ENCODE measurements at places on chromosomes 3 and 15. TPM values are rescaled to one million over a fixed set of nuclear protein-coding genes. Genes with fewer than 3 reads are reported as not detected.

DNA sequence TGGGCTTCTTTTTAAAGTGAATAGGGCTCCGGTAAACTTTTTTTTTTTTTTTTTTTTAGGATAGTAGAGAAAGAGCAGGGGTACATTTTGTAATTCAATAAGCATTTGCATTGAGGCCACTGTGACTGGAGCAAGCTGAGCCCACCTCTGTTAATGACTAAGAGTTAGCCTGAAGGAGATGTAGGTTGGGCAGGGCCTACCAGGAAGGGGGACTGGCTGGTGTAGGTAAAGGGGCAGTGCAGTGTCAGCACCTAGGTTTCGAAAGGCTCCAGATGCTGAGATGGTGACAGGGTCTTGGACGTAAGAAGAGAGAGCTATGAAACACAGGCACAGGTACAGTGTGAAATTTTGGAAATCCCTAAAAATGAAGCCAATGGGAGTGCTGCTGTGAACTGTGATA is 30.7 kb downstream of the LPP start:
- H3K27me3 ChIP-seq: no peaks in the 10 kb centered on the region
- H3K27ac ChIP-seq: peak overlapping the region; percentile 89
- DNase-seq: no peak
- no peaks in the 10 kb centered on the region for H3K36me3 ChIP-seq

DNA sequence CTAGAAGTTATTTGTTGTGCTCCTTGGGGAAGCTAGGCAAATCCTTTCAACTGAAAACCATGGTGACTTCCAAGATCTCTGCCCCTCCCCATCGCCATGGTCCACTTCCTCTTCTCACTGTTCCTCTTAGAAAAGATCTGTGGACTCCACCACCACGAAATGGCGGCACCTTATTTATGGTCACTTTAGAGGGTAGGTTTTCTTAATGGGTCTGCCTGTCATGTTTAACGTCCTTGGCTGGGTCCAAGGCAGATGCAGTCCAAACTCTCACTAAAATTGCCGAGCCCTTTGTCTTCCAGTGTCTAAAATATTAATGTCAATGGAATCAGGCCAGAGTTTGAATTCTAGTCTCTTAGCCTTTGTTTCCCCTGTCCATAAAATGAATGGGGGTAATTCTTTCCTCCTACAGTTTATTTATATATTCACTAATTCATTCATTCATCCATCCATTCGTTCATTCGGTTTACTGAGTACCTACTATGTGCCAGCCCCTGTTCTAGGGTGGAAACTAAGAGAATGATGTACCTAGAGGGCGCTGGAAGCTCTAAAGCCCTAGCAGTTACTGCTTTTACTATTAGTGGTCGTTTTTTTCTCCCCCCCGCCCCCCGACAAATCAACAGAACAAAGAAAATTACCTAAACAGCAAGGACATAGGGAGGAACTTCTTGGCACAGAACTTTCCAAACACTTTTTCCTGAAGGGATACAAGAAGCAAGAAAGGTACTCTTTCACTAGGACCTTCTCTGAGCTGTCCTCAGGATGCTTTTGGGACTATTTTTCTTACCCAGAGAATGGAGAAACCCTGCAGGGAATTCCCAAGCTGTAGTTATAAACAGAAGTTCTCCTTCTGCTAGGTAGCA is 657 bp downstream of the PATL2 start:
- H3K4me3 ChIP-seq: peak overlapping the region; percentile 89
- peak; percentile 70 for DNase-seq
- peaks cover 6% of the 10 kb centered on the region for H3K36me3 ChIP-seq
- H3K27ac ChIP-seq: peak overlapping the region; percentile 99

GRCh38 chr3:12307136-12307535 is 18.3 kb downstream of the PPARG start:
- no peaks in the 10 kb centered on the region for H3K27me3 ChIP-seq
- no peaks in the 10 kb centered on the region for H3K4me1 ChIP-seq
- DNase-seq: no peak

DNA sequence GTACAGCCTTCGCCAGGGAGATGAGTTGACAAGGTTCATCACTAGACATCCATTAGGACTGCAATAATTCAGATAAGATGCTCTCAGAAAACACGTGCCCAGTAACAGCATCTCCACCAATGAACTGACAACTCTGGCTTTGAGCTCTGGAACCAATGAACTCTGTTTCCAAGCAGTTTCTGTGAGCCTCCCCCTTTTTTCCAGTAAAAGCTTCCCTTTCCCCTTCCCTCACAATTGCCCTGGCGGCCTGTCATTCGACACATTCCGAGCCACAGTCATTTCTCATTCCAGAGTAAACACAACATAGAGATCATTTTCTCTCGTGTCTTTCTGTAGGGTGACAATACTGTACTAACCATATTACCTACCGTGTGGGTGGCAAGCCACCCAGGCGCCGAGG is 3.6 kb downstream of the PLA2G4D start:
- no peak for DNase-seq
- H3K36me3 ChIP-seq: no peaks in the 10 kb centered on the region
- no peak overlapping the region for H3K4me3 ChIP-seq
- H3K27me3 ChIP-seq: no peaks in the 10 kb centered on the region
- no peak overlapping the region for H3K27ac ChIP-seq

The RAB6B gene
- 19.7 TPM for polyA plus RNA-seq

The EPM2AIP1 gene
- 1.2 TPM for polyA plus RNA-seq

- no peak for DNase-seq
- no peaks in the 10 kb centered on the region for H3K36me3 ChIP-seq
- no peaks in the 10 kb centered on the region for H3K27me3 ChIP-seq
- no peak overlapping the region for H3K4me3 ChIP-seq
Observed at GRCh38 chr3:95719481-95719880, 1094.9 kb upstream of the EPHA6 start.

The TMEM42 gene
- 10.2 TPM for polyA plus RNA-seq

DNA sequence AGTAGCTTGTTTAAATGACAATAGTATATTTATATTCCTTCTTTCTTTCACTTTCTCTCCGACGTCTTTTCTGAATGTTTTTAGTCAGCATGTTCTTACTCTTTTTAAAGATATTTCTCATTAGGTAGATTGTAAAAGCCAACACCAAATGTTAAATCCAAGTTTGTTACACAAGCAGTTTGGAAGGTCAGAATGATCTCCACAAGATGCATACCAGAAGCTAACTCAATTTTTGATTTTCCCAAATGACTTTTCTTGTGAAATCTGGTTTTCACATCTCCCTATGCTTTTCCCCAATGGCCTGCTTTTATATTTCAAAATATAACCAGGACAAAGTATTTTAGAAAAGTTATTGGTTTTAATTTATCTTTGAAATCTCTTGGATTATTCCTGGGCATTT is 49.7 kb upstream of the TPRG1 start:
- no peak overlapping the region for H3K4me3 ChIP-seq
- no peak for DNase-seq
- peak overlapping the region; percentile 74 for H3K27ac ChIP-seq
- H3K27me3 ChIP-seq: no peaks in the 10 kb centered on the region

- H3K27me3 ChIP-seq: no peaks in the 10 kb centered on the region
- H3K4me1 ChIP-seq: peaks cover 14% of the 10 kb centered on the region
- no peak overlapping the region for H3K27ac ChIP-seq
- no peak overlapping the region for H3K4me3 ChIP-seq
Observed at GRCh38 chr3:14463330-14464140, 61.1 kb downstream of the SLC6A6 start.

- DNase-seq: no peak
- H3K4me1 ChIP-seq: peaks cover 18% of the 10 kb centered on the region
- no peak overlapping the region for H3K4me3 ChIP-seq
- H3K36me3 ChIP-seq: no peaks in the 10 kb centered on the region
Observed at GRCh38 chr3:190188197-190188596, 67.5 kb upstream of the P3H2 start.

DNA sequence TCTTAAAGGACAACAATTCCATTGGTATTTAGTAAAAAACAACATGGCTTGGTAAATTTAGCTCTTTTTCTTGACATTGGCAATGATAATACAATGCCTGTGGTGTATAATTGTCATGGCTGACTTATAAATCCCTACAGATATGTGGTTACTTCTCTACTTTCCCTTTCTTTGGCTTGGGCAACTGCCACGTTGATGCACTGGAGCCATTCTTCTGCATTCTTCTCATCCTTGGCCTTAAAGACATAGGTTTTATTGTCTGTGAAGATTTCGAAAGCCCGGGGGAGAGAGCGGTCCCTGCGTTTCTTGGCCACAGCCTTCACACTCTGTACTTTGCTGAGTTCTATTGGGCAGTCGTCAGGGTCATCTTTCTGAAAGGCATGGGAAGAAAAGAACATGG is 101.1 kb upstream of the CCNL1 start:
- DNase-seq: no peak
- H3K27me3 ChIP-seq: no peaks in the 10 kb centered on the region
- H3K4me3 ChIP-seq: no peak overlapping the region
- no peaks in the 10 kb centered on the region for H3K36me3 ChIP-seq
- no peaks in the 10 kb centered on the region for H3K4me1 ChIP-seq

The LTF gene
- polyA plus RNA-seq: 38.0 TPM

DNA sequence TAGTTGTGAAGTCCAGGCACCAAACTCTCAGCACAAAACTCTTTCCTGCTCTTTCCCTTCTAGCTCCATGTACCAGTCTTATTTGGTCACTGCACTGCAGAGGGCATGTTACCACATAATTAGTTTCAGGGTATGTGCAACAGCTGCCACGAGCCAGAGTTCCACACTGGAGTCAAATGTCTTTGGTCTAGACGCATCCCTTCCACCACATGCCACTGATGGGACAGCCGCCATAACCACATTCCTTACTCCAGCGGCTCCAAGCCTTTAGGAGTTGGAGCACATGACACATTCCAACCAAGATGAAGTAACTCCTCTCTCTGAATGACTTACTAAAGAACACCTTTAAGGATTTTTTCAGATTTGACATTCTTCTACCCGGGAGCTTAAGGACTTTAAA is 153.4 kb downstream of the ERC2 start:
- no peaks in the 10 kb centered on the region for H3K27me3 ChIP-seq
- H3K4me3 ChIP-seq: no peak overlapping the region
- no peaks in the 10 kb centered on the region for H3K4me1 ChIP-seq
- no peaks in the 10 kb centered on the region for H3K36me3 ChIP-seq
- no peak overlapping the region for H3K27ac ChIP-seq

GRCh38 chr15:44698641-44699040 is 12.5 kb downstream of the PATL2 start:
- no peak for DNase-seq
- H3K4me1 ChIP-seq: no peaks in the 10 kb centered on the region
- no peak overlapping the region for H3K27ac ChIP-seq
- H3K36me3 ChIP-seq: no peaks in the 10 kb centered on the region
- no peak overlapping the region for H3K4me3 ChIP-seq
- H3K27me3 ChIP-seq: no peaks in the 10 kb centered on the region

GRCh38 chr15:31340047-31340446 is 13.4 kb downstream of the KLF13 start:
- peak overlapping the region; percentile 78 for H3K27ac ChIP-seq
- DNase-seq: no peak
- no peaks in the 10 kb centered on the region for H3K36me3 ChIP-seq
- no peak overlapping the region for H3K4me3 ChIP-seq

The BOC gene
- polyA plus RNA-seq: 1.6 TPM

The PLCB2 gene
- polyA plus RNA-seq: 27.5 TPM

The KLHL6 gene
- polyA plus RNA-seq: 10.3 TPM

The KBTBD13 gene
- not detected for polyA plus RNA-seq

- no peak overlapping the region for H3K27ac ChIP-seq
- H3K4me1 ChIP-seq: no peaks in the 10 kb centered on the region
- no peak overlapping the region for H3K4me3 ChIP-seq
- DNase-seq: no peak
Observed at GRCh38 chr3:135081856-135082434, 286.9 kb downstream of the EPHB1 start.

GRCh38 chr3:52055537-52056351 is 627 bp downstream of the DUSP7 start:
- H3K4me1 ChIP-seq: peaks cover 52% of the 10 kb centered on the region
- peaks cover 8% of the 10 kb centered on the region for H3K36me3 ChIP-seq
- peak overlapping the region; percentile 66 for H3K4me3 ChIP-seq
- H3K27me3 ChIP-seq: no peaks in the 10 kb centered on the region
- peak; percentile 75 for DNase-seq

The APBA2 gene
- 0.46 TPM for polyA plus RNA-seq

DNA sequence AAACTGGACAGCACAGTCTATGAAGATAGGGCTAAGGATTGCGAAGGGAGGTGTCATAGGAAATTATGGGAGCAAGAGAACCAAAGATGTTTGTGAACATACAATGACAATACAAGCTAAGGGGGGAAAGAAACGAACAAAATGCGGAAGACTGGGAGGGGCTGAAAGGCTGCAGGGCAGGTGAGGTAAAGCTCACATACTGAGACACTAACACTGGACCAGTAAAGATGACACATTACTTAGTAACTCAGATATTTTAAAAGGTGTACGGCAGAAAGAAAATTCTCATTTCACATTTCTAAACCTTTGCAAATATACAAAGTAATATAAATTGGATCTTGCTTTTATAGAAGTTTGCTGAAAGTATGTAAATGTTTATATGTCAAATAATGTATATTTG is 10.1 kb downstream of the CLDND1 start:
- no peak overlapping the region for H3K4me3 ChIP-seq
- no peak for DNase-seq
- peaks cover 6% of the 10 kb centered on the region for H3K36me3 ChIP-seq
- H3K27me3 ChIP-seq: no peaks in the 10 kb centered on the region
- H3K4me1 ChIP-seq: no peaks in the 10 kb centered on the region
- no peak overlapping the region for H3K27ac ChIP-seq

The ISLR gene
- polyA plus RNA-seq: 16.3 TPM

The ACP3 gene
- 1.8 TPM for polyA plus RNA-seq

DNA sequence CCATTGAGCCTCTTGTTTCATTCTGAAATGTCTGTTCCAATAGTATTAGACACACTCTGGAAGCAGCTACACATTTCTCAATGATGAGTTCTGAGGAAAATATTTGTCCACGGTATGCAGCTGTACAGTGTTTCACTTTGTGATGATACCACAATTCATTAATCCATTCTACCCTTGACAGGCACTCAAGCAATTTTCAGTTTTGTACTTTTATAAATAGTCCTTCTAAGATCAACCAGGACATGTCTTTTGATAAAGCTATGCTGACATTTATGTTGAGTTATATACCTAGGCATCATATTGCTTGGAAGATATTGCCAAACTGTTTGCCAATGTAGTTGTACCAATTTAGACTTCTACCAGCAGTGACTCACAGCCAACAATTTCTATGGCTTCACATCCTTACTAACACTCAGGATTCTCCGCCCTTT is 165.1 kb upstream of the COL8A1 start:
- H3K4me3 ChIP-seq: no peak overlapping the region
- no peak for DNase-seq
- no peaks in the 10 kb centered on the region for H3K4me1 ChIP-seq
- H3K36me3 ChIP-seq: no peaks in the 10 kb centered on the region
- no peak overlapping the region for H3K27ac ChIP-seq

GRCh38 chr15:101543026-101543390 is 53.5 kb upstream of the PCSK6 start:
- H3K4me3 ChIP-seq: no peak overlapping the region
- DNase-seq: peak; percentile 52
- no peak overlapping the region for H3K27ac ChIP-seq
- no peaks in the 10 kb centered on the region for H3K4me1 ChIP-seq
- H3K36me3 ChIP-seq: no peaks in the 10 kb centered on the region
